Adrenal gland (tissue), 19 donors: ENCODE measurements at places on chromosomes 12 and 14. TPM values are rescaled to one million over a fixed set of nuclear protein-coding genes. Genes with fewer than 3 reads are reported as not detected.

The HOXC13 gene
- polyA plus RNA-seq = not detected

The KCNK10 gene
- 0.05 TPM for polyA plus RNA-seq

The GPRC5D gene
- not detected for polyA plus RNA-seq

The MYF5 gene
- polyA plus RNA-seq = not detected

The FGF23 gene
- polyA plus RNA-seq = 0.13 TPM

The MOAP1 gene
- 13.8 TPM for polyA plus RNA-seq

The PLEKHG7 gene
- not detected for polyA plus RNA-seq

The MAP1LC3B2 gene
- polyA plus RNA-seq = 1.7 TPM

The AMDHD1 gene
- 10.5 TPM for polyA plus RNA-seq

The TM9SF1 gene
- polyA plus RNA-seq = 56.1 TPM

The GSC gene
- polyA plus RNA-seq = not detected

The SLC7A7 gene
- polyA plus RNA-seq = 4.0 TPM

The IL31 gene
- polyA plus RNA-seq = not detected

The VPS29 gene
- 119 TPM for polyA plus RNA-seq

The SERPINA12 gene
- polyA plus RNA-seq = not detected

The KCNA5 gene
- polyA plus RNA-seq = 0.37 TPM

The GUCY2C gene
- polyA plus RNA-seq = not detected

The LALBA gene
- not detected for polyA plus RNA-seq

The TAS2R42 gene
- polyA plus RNA-seq = not detected

The DTX1 gene
- 8.4 TPM for polyA plus RNA-seq

The PPFIA2 gene
- polyA plus RNA-seq = 3.1 TPM

The OR4M1 gene
- polyA plus RNA-seq = not detected

The DCN gene
- 491 TPM for polyA plus RNA-seq

The VRTN gene
- not detected for polyA plus RNA-seq

The TMEM229B gene
- polyA plus RNA-seq = 5.7 TPM

The RDH12 gene
- 24.8 TPM for polyA plus RNA-seq

The DNAJC22 gene
- 0.51 TPM for polyA plus RNA-seq

The BCL11B gene
- polyA plus RNA-seq = 0.49 TPM

The CACNA2D4 gene
- polyA plus RNA-seq = 3.1 TPM

The CCND2 gene
- 28.4 TPM for polyA plus RNA-seq

The GPR68 gene
- polyA plus RNA-seq = 1.8 TPM

The ZNF26 gene
- polyA plus RNA-seq = 2.9 TPM

The CCDC177 gene
- polyA plus RNA-seq = not detected

The KLRG1 gene
- polyA plus RNA-seq = 1.5 TPM

The SMOC1 gene
- polyA plus RNA-seq = 19.8 TPM

The APOF gene
- polyA plus RNA-seq = 0.24 TPM

The NOXRED1 gene
- polyA plus RNA-seq = 0.29 TPM

The EXOC3L4 gene
- not detected for polyA plus RNA-seq

The TSPAN9 gene
- polyA plus RNA-seq = 16.5 TPM

The EMP1 gene
- 61.4 TPM for polyA plus RNA-seq
